Activated naive CD4-positive, alpha-beta T cell treated with anti-CD3 and anti-CD28 coated beads, Interleukin-2, amount 50 U/mL, for 72 hours (primary cell): ENCODE measurements at places on chromosomes 11 and 22. TPM values are rescaled to one million over a fixed set of nuclear protein-coding genes. Genes with fewer than 3 reads are reported as not detected.
A peak's percentile ranks its signal among the peaks of the same experiment; 100 is the strongest.

GRCh38 chr11:127182586-127183203, 182.1 kb upstream of the KIRREL3 start:
- DNase-seq = no peak

GRCh38 chr11:128890543-128891368, at the start of gene KCNJ5:
KCNJ5 (plus strand) TSS chr11:128891356; CDS start chr11:128911274, 19,918 bp downstream.
- no peak for DNase-seq

The IFITM5 gene
- total RNA-seq = not detected

GRCh38 chr11:34756591-34756990, 135.7 kb downstream of the EHF start:
- no peak for DNase-seq

GRCh38 chr11:120869516-120870011, 154.3 kb upstream of the TBCEL start:
- no peak for DNase-seq

GRCh38 chr11:6667733-6668374, 12.2 kb upstream of the DCHS1 start:
- DNase-seq = no peak

DNA sequence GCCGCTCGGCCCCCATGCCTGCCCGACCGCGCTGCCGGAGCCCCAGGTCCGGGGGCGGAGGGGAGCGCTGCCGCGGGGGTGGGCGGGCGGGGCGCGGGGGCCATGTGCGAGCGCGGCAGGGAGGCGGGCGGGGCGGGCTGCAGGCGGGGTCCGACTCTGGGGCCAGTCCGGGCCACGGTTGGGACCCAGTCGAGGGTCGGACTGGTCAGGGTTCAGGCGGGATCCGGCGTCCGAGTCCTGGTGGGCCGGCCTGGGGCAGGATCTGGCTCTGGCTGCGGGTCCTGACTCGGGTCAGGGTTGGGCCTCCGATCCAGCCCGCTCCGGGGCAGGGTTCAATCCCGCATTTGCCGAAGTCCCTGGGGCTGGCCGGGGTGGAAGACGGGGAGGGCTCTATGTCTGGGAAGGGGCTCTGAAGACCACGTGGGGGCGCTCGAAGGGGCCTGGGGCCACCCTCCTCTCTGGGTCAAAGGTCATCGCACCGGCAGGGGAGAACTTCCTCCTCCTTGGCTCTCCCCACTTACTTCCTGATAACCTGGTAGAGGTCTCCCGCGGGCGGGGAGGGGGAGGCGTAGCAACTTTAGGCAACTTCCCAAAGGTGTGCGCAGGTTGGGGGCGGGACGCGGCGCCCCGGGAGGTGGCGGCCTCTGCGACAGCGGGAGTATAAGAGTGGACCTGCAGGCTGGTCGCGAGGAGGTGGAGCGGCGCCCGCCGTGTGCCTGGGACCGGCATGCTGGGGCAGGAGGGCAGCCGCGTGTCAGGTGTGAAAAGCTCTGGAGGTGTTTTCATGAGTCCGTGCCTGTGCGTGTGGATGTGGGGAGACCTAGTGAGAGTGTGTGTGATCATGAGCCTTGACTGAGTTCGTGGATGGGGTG, 603 bp downstream of the ESRRA start:
- peak; percentile 84 for DNase-seq

DNA sequence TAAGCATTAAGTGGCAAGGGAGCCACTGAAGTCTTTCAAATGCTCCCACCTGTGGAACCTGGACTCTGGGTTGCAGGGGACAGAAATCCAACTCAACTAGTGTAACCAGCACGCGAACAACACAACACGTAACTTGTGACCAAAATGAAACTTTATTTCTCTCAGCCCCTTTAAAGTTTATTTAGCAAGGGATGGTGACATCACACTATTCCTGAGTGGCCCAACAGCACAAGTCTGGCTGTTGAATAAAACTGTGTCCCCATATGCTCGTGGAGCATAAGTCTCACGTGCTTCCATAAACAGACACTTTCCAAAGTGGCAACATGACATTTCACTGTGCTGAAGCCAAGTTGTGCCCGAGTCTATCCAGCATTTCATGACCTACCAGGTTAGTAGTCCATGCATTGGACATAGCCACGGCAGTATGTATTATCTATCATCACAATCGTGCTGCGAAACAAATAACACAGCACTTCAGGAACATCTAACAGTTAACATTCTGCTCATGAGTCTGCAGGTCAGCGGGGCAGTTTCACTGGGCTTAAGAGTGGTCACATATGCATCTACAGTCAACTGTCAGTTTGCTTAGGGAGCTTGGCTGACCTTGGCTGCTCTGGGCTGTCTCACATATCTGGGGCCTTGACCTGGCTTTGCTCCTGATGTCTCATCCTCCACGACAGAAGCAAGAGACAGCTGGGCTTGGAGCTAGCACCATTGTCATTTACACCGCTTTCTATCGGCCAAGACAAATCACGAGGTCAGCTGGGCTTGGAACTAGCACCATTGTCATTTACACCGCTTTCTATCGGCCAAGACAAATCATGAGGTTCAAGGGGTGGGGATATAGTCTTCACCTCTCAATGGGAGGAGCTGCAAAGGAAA, 35.0 kb upstream of the LMO2 start:
- DNase-seq = no peak

GRCh38 chr11:33635161-33635560, 65.5 kb downstream of the C11orf91 start:
- no peak for DNase-seq

GRCh38 chr11:1863352-1864216, 10.7 kb downstream of the LSP1 start:
- DNase-seq = no peak

DNA sequence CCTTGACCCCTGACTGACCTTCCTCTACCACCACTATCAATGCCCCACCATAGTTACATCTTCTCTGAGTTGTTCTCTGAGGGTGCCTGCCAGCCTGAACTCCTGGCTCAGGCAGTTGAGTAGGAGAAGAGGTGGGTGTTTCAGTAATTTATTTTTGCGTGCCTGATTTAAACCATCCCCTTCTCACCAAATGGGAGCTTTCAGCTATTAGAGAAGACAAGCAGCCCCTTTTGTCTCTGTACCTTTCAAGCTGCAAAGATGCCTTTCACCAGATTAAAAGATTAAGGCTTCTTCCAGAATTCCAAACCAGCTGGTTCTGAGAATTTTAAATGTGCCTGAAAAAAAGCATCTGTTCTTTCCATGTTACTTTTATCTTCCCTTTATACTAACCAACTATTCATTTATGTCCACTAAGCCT, 223.8 kb downstream of the FAM76B start:
- no peak for DNase-seq

DNA sequence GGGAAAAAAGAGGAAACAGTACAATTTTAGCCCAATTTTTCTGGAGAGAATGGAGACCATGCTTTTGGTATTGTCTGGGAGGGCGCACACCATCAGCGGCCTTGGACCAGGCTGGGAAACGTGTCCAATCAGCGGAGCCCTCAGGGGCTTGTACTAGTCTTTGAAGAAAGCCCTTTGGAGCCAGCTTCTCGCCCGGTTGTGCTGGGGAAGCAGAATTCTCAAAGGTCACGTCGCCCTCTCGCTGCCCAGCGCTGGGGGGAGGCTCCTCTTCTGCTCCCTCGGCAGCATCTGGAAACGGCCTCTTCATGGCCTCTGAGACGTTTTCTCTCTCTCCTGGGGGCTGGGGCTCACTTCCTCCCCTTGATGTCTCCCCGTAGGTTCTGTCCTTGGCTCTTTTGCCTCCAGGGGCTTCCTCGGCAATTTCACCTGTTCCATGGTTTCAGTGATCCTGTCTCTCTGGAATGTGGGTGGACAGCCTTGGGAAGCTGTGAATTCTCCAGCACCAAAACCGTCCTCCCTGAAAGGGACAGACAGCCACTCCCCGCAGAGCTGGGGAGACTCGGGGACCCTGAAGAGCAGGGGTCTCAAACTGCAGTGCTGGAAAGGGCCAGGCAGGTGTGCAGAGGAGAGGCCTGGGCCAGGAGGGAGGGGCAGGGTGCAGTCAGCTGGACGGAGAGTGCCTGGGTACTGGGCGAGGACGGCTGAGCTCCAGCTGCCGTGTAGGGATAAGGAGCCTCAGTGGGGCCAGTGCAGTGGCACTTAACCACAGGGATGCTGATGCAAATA, 80.2 kb downstream of the RPS6KA4 start:
- DNase-seq = no peak

GRCh38 chr11:62444236-62444833, 25.5 kb downstream of the SCGB1A1 start:
- DNase-seq = peak; percentile 57

The OR51B5 gene
- total RNA-seq = 0.34 TPM

The DNAJB13 gene
- 0.32 TPM for total RNA-seq

DNA sequence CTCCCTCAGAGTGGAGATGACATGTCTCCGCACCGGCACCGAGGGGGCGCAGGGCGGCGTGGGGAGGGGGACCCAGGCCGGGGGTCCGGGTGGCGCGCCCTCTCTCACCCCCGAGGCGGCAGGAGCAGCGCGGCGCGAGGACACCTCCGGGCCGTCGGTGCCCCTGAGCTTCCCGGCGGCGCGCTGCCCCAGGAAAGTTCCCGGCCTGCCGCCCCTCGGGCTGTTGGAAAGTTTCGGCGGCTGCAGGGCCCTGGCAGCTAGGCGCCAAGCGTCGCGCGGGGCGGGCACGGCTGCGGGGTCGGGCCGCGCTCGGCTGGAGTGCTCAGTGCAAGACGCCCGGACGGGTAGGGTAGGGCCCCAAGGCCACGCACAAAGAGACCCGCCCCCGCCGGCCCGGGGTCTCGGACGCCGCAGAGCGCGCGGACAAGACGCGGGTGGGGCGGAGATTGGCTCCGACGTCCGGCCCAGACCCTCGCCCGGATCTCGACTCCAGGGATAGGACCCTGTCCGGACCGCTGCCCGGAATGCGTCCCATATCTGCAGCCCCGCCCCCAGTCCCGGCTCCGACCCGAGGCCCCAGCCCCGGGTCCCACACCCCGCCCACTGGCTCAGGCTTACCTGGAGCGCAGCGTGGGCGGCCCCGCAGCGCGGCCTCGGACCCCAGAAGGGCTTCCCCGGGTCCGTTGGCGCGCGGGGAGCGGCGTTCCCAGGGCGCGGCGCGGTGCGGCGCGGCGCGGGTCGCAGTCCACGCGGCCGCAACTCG, 471 bp downstream of the ARVCF start:
- no peak for DNase-seq

- DNase-seq = no peak
These were observed 184.4 kb upstream of the B3GAT1 start for GRCh38 chr11:134596404-134596803.

DNA sequence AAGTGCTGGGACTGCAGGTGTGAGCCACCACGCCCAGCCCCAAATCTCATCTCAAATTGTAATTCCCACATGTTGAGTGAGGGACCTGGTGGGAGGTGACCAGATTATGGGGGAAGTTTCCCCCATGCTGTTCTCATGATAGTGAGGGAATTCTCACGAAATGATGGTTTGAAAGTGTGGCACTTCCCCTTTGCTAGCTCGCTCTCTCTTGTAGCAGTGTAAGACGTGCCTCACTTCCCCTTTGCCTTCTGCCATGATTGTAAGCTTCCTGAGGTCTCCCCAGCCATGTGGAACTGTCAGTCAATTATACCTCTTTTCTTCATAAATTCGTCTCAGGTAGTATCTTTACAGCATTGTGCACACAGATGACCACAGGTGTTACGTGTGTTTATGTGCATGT, 357.8 kb downstream of the CADM1 start:
- DNase-seq = no peak

The APOA1 gene
- total RNA-seq = 0.84 TPM

The DRICH1 gene
- 0.46 TPM for total RNA-seq

The CCDC81 gene
- 0.66 TPM for total RNA-seq

GRCh38 chr11:33225371-33225770, 31.8 kb upstream of the HIPK3 start:
- DNase-seq = no peak

The TRIM48 gene
- not detected for total RNA-seq

The SLC5A1 gene
- total RNA-seq = not detected

The ENTHD1 gene
- total RNA-seq = 1.5 TPM

DNA sequence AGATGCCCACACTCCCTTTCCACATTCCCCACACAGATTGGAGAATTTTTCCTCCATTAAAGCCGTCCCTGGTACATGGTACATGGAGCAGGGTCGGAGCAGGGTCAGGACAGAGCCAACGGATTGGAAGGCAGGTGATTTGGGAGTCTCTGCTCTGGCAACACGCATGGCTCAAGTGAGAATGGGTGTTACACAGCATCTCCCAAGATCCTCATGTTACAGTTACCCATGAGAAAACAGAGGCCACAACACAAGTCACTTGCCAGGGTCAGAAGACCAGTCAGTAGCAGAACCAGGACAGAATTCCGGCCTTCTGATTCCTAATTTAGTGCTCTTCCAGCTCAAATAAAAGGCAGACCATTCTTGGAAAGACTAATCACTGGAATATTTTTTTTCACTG, 7.7 kb upstream of the F2 start:
- DNase-seq = no peak

DNA sequence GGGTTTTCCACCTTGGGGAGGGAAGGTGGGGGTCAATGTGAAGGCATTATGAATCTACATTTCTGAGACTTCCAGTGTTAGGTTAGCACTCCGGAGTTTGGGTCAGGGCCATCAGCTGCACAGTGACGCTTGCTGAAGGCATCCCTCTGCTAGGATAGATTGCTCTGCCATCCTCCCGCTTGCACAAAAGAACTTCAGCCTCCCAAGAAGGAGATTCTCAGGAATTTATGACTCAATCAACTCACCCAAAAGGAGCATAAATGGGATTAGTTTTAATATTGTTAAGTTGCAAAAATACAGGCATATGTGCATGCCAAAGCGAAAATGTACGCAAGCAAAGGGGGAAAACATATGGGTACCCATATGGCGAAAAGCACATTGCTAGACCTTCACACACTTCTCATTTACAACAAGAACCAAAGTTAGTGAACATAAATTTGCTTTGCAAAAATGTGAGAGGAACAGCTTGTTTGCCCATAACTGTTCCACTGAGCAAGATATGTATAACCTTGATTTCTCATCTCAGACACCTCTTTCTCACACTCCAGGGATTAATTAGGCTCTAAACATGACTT, 1013.0 kb downstream of the OPCML start:
- DNase-seq = no peak

DNA sequence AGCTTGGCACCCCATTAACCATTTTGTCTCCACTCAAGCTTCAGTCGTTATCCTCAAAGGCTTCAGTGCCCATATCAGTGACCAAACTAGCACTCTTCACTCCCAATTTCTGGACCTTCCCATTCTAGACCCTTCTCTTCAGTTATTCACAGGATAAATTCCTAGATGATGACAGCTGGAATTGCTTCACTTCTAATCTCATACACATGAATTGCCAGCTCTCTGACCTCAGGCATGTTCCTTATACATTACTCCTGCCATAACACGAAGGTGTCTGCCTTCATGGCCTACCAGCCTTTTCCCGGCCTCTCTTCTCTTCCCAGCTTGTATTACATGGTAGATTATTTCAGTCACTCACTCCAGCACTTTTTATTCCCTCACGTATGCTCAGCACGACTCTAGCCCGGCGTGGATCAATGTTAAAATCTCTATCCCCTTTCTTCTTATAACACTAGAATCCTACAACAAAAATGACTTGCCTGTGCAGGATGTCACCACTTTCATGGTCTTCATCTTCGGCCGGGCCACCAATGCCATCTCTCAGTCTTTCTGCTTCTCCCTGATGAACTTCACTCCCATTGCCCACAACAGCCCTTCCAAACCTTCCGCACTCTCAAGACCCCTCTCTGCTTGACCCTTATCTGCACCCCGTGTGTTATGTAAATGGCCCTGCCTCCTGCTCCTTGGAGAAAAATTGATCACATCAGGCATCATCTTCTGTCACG, 36.9 kb downstream of the EIF3F start:
- DNase-seq = no peak

The GGTLC2 gene
- not detected for total RNA-seq

The OR52H1 gene
- 0.23 TPM for total RNA-seq

GRCh38 chr22:44735518-44736428, 16.6 kb upstream of the ARHGAP8 start:
- DNase-seq = peak; percentile 95

- no peak for DNase-seq
These were observed 59.7 kb upstream of the EED start for GRCh38 chr11:86184728-86185380.
